ENCODE measurements at places on chromosomes 1 and 21.

DNA sequence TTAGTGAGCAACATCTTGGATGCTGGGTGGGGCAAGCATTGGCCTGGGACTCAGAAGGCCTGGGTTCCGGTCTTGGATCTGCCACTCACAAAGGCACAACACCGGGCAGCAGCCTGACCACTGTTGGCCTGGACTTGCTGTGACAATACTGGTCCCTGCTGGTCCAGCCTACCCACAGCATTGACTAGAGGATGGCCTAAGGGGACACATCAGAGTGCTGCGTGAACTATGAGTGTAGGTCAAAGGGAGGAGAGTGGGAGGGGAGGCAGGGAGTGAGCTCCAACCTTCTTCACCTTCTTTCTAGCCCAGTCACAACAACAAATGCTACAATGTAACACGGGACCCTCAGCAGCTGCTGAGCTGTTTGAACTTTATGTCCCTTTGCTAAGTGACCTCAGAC, 31.1 kb downstream of the TMEM50A start:
- no peak for DNase-seq

GRCh38 chr1:178797590-178797989, 72.5 kb downstream of the RALGPS2 start:
- DNase-seq = no peak

GRCh38 chr1:111441573-111442192, 7.4 kb downstream of the WDR77 start:
- DNase-seq = peak; percentile 33

GRCh38 chr1:44327679-44328491, 27.2 kb downstream of the ERI3 start:
- DNase-seq = no peak

DNA sequence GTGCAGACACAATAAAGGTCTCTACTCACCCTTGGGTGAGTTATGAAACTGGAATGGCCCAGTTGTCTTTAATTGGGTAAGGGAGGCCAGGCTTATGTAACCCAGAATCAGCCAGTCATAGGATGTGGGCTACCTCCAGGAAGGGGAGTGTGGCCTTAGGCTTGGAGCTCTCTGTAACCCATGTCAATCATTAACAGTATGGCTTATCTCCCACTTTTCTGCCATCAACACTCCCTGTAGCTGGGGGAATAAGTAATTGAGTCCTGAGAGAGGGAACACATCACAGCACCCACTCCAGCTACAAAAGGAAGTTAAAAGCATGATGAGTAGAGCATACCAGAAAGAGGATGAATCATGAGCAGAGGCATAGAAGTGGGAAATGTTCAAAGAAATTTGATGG, 327.0 kb upstream of the DUSP10 start:
- no peak for DNase-seq

DNA sequence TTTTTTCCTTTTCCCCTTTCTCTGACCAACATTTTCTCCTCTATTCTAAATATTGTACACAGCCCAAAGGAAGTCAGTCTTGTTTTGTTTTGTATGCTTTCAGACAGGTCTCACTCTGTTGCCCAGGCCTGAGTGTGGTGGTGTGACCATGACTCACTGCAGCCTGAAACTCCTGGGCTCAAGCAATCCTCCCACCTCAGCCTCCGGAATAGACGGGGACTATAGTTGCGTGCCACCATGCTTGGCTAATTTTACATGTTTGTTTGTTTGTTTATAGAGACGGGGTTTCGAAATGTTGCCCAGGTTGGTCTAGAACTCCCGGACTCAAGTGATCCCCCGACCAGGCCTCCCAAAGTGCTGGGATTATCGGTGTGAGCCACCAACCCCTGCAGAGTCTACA, 72.8 kb downstream of the NRIP1 start:
- DNase-seq = no peak

DNA sequence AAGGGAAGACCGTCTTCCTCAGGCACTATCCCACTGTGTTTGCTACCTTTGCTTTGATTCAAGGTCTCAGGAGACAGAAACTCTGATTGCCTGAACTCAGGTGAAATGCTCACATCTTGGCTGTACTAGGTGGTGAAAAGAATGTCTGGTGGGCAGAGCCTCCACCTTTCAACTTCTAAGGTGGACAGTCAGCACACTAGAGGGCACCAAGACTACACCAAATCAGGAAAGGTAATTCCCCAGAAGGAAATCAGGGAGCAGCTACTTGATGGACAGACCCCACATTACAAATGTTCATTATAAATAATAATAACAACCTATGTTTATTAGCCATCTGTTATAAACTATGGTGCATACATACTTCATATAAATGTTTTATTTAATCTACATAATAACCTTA, 220.9 kb downstream of the ATG4C start:
- DNase-seq = no peak

GRCh38 chr1:232472485-232473041, 157.4 kb downstream of the SIPA1L2 start:
- no peak for DNase-seq

GRCh38 chr1:228007049-228007800, 427 bp downstream of the WNT3A start:
- DNase-seq = no peak

- no peak for DNase-seq
Observed at GRCh38 chr1:210482945-210483617, 154.4 kb downstream of the HHAT start.

GRCh38 chr1:6212193-6212959, 6.5 kb downstream of the RNF207 start:
- DNase-seq = no peak

DNA sequence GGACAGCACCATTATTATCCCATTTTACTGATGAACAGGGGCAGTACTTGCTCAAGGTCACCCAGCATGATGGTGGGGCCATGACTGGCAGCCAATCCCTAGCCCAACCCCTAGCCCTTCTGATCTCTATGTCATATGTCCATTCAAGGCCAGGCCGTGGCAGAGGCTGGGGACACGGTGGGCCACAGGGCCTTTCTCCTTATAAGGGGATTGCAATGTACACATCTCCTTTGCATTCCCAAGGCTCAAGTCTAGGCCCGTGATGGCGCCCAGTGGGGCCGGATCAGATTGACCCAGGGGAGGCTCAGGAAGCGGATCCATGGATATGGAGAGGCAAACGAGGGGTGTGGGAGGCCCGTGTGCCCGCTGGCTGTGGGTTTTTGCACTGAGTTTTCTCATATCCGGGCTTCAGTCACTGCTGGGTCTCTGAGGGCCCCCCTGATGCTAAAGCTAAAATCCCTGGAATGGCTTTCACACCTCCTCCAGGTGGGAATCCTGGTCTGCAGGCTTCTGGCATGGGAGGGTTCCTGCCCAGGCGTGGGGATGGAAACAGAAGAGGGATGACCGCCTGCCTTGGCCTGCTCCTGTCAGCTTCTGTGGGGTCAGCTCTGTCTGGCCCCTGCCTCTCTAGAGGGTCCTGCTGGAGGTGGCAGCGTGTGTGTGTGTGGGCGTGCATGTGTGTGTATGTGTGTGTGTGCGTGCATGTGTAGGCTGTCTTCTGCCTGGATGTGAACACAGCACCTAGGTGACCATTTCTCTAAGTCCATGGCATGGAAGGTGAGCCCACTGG, 2.1 kb downstream of the MYOM3 start:
- DNase-seq = no peak

GRCh38 chr1:46298387-46298786, 5.0 kb downstream of the LRRC41 start:
- DNase-seq = no peak

DNA sequence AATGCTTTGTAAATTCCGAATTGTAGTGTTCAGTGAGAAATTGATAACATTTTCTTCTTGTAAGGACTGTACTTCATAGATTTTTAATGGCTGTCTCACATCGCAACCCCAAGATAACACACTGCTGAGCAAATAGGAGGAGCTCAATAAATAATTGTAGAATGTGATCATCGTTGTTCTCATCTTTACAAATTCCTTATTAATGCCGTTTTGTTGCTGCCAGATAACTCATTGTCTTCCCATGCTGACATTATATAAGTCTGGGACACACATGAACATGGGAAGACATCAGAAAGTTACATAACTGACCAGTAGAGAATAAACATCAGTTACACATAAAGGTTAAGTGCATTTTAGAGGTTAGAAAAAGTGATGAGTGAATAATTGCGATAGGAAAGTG, 46.4 kb upstream of the TSPAN2 start:
- DNase-seq = no peak

GRCh38 chr21:29347274-29347681, 48.6 kb downstream of the BACH1 start:
- no peak for DNase-seq

DNA sequence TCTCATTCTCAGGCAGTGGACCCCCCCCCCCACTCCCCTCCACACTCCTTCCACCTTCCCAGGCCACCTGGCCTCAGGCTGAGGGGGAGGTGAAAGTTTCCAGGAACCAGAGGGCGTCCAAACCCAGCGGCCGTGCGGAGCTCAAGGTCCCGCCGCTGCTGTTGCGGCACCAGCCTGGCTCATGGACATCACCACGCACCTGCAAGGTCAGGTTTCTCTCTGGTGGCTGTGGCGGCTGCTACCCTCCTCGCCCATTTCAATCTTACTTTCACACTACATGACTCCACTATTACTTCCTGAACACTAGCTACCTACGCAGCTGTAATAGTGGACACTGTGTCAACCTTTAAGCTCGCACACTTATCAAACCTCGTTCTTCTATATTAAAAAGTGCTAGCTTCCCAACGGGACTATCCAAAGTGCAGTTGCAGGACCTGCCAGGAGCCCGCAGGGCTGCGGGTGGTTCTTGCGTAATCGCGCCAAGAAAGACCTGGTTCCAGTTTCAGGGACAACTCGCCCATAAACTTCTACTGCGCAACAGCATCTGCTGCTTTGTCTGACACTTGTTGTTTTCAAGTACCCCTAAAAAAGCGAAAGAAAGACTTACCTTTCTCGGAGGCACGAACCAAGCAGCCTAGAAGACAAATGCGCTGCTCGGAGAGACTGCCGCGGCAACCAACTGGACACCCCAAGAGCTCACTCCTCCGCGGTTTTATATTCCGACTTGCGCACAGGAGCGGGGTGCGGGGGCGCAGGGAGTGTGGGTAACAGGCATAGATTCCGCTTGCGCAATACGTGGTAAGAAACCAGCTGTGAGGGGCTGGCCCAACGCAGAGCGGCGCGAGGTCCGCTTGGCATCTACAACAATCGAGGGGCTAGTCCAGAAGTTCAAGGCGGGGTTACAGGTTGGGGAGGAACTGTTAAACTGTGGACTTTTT, at the start of gene DIRAS3:
Gene DIRAS3, minus strand, starts transcription at position 687 of the 938 bp plus-strand sequence. CDS start 3,330 bp downstream, outside the sequence.
- DNase-seq = no peak

- DNase-seq = no peak
Observed at GRCh38 chr1:63640633-63641567, 47.7 kb downstream of the PGM1 start.

DNA sequence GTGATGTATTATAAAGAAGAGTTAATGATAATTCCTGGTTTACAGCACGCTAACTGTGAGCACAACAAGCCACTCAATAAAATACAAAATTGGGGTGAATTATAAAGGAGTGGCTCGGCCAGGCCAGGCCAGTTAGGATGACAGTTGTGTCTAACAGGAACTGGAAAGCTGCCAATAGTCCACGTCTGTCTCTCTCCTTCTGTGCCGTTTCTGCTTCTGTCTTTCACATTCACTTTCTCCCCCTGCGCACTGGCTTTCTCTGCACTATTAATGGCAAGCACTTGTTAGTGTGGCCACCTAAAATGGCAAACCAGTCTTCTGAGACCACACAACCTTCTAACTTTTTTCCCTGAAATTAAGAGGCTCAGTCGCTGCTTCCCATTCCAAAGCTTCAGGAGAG, 394.3 kb downstream of the NTNG1 start:
- DNase-seq = no peak

GRCh38 chr1:53678938-53679825, 59.8 kb downstream of the GLIS1 start:
- DNase-seq = no peak

GRCh38 chr21:18744840-18745239, 341.3 kb upstream of the TMPRSS15 start:
- no peak for DNase-seq

GRCh38 chr1:178938959-178939317, 68.1 kb upstream of the ANGPTL1 start:
- no peak for DNase-seq

GRCh38 chr1:94801919-94802546, 18.1 kb upstream of the SLC44A3 start:
- no peak for DNase-seq

DNA sequence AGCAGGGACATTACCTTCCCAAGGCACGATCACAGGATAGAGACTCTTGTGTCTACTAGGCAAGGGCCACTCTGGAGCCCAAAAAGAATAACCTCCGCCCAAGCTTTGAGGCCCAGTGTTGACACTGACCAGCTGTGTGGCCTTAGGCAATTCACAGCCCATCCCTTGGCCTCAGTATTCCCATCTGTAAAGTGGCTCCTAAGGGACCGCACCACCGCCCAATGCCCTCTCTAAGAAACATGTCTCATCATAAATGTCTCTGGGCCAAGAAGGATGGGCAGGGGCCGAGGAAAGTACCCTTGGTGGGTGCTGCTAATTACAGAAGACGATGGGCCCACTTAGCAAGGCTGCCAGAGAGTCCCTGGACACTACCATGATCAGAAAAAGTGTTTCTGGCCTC, 628 bp downstream of the ARHGEF19 start:
- no peak for DNase-seq

DNA sequence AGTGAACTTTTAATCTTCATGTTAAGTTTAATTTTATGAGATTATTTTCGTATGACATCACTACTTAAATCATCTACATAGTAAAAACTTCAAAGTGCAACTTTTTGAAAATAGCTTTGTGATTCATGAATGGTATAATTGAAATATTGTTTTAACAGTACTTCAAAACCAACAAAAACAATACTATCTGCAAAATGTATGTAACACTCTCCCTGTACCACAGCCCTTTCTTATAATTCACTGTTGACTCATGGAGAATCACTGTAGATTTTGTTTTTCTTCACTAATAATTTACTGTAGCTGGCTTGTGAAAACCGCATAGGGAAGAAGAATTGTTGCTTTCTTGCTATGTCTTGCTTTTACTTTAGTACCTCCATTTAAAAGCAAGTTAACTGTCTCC, 301.4 kb upstream of the ADAMTS5 start:
- DNase-seq = no peak

- no peak for DNase-seq
Observed at GRCh38 chr1:112255080-112255479, 140.9 kb upstream of the CTTNBP2NL start.

GRCh38 chr1:225388372-225388771, 39.5 kb downstream of the LBR start:
- no peak for DNase-seq

GRCh38 chr1:115648717-115649691, 7.2 kb downstream of the VANGL1 start:
- no peak for DNase-seq

DNA sequence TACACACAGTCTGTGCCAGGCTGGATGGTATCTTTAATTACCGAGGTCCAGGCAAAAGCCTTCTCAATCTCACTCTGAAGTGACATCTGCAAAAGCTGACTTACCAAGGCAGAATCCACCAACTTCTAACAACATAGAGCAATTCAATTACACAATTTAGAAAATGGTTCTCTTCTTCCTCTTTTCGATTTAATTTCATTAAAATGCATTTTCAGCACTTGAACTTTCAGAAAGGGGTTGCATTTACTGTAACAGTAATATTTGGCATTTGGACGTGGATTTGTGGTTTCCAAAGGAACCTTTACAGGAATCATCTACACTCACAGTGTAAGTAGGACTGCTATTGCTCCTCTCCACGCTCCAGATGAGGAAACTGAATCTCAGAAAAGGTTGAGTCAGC, 53.3 kb downstream of the ERO1B start:
- DNase-seq = no peak

Measured in stimulated activated CD8-positive, alpha-beta memory T cell treated with anti-CD3 and anti-CD28 coated beads, Interleukin-7, amount 100 ng/mL, for 4 hours (primary cell).